ENCODE measurements at places on chromosomes 5 and 9.

- DNase-seq = no peak
These were observed 22.6 kb downstream of the MYO10 start for GRCh38 chr5:16913187-16914107.

- DNase-seq = no peak
These were observed 71.8 kb downstream of the EGFLAM start for GRCh38 chr5:38330207-38330606.

DNA sequence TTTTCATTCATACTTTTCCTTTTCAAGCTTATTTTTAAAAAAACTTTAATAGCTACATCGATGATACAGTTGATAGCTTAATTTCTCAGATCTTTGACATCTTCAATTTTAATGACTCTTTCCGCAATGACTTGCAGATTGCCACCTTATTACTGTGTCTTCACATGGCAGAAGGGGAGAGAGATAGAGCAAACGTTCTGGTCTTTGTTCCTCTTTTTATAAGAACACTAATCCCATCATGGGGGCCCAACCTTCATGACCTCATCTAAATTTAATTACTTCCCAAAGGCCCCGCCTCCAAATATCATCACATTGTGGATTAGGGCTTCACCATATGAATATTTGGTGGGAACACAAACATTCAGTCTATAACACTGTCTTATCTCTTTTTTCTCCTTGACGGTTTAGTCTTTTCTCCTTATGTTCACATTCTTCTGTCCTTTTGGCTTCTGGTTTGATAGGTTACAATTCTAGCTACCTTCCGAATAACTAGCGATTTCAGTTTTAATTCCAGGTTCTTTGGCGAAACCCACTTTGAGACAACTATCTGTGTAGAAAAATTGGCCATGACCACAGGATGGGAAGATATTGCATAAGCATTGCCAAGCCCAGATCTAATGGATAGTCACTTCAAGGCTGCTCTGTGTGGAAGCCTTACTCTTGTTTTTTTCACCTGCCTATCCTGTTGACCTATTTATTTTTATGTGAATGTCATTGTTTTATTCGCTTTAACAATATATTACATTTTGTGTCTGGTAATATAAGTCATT, 5.0 kb downstream of the ZNF189 start:
- DNase-seq = no peak

- DNase-seq = no peak
These were observed 52.7 kb upstream of the ELL2 start for GRCh38 chr5:96014395-96014794.

DNA sequence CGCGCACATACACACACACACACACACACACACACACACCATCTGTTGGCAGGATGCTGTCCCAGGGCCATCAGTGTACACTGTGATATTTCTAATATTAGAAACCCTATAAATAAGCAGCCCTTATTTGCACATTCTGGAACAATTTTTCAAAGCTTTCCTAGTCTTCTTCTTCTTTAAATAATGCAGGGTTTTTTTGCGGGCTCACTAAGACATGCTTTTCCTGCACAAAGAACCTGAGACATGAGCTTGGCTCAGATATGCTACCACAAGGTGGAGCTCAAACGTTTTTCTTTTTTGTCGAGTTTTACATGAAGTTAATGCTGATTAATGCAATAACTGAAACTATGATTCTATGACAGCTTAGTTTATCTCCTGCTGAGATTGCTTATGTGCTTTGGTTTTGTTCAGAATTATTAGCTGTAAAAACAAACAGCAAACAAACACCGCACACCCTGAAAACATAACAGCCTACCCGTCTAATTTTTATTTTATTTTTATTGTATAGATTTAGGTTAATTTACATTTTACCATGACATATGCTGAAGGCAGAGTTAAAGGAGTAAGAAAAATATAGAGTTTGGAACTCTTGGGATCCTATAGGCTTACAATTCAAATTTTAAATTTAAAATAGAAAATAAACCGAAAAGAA, 95.8 kb downstream of the ALDH1A1 start:
- DNase-seq = no peak

- no peak for DNase-seq
These were observed 68.6 kb upstream of the CKMT2 start for GRCh38 chr5:81164476-81164875.

GRCh38 chr5:95644351-95645042, 2.1 kb upstream of the RFESD start:
- DNase-seq = peak; percentile 44

DNA sequence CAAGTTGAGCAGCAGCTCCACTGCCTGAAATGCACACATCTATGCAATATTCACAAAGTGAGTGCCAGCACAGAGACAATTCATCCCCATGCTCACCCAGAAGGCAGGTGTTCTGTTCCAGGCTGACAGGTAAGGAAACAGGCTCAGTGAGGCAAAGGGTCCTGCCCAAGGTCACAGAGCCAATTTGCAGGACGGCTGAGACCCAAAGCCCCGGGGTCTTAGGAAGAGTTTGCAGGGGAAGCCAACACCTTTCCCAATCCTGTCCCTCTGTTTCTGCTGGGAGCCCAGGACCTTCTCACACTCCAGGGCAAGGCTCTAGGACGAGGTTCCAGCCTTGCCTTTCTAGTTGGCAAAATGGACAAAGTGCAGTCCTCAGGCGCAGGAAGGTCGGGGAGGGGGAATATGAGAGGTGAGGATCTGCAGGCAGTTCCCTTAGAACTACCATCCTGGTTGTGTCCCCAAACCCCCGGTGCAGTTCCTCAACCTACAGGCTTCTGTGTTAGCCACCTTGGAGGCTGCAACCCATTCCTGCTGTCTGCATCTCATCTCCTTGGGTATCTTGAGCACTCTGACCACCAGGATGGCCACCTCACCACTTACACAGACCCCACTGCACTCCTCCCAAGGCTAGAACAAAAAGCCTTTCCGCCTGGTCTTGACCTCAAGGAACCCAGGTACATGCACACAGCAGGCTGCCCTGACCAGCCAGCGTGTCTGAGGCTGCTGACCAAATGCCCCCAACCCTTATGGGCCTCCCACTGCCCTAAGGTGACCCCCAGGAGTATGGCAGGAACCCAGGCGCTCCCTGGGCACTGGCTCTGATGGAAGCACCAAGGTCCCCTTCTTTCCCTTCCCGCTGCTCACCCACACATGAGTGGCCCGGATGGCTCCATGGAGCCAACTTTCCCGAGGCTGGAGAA, 1.9 kb upstream of the BRD3 start:
- no peak for DNase-seq

DNA sequence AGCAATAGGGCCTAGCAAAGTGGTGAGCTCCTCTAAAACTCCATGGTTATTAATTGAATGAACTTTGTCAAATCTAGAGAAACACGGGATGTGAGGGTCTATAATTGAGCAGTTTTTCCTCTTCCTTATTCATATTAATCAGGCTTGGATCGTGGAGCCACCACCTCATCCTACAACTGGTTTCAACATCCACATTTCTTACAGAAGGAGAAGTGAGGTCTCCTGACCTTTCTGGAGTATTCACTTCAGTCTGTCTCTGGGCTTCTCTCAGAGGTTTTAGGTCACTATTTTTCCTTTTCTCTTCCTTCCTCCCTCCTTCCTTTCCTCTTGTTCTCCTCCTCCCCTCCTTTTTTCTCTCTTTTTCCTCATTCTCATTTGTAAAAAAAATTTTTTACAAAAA, 177.3 kb upstream of the ACTBL2 start:
- DNase-seq = no peak

DNA sequence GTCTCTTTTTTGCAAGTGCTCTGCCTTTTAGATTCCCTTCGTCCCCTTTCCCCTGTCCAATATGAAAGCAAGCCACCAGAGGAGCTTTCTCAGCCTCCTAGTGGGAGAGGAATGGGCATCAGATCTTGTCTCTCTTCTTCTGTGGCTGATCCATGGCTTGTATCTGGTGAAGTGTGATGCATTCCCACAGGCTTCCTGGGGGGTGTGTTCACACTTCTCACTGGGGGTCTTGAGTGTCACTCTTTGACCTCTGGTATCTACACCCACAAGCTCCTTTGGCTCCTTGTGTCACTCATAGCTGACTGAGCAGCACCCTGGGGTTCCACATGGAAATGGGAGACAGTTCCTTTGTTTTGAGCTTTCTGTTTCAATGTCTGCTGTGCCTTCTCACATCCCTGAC, 411.5 kb downstream of the GADD45G start:
- no peak for DNase-seq

- DNase-seq = no peak
These were observed 82.9 kb downstream of the UGCG start for GRCh38 chr9:111979561-111979960.

DNA sequence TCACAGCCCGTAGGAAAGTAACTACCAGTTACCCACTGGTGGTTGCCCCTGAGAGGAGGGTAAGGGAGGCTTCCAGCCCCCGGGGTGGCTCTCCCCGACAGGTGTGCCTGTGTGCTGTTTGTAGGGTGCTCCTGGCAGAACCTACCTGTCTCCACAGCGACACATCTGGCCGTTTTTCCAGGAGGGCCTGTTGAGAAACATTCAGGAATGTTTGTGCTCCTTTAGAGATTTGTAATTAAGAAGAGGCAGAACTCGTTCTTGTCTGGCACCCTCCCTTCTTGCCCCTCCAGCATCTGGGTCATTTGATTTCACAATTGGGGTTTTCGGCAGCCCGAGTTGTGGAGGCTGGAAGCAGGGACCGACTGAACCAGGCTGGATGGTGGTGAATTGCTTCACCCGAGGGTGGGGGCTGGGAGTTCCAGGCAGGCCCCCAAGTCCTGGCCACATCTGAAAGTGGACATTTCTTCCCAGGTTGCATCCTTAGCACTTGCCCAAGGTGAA, 74.2 kb downstream of the WWC1 start:
- DNase-seq = no peak

- no peak for DNase-seq
These were observed 157.8 kb upstream of the TRPM3 start for GRCh38 chr9:71279151-71279739.

- DNase-seq = no peak
These were observed 5.1 kb downstream of the NRARP start for GRCh38 chr9:137296670-137297664.

DNA sequence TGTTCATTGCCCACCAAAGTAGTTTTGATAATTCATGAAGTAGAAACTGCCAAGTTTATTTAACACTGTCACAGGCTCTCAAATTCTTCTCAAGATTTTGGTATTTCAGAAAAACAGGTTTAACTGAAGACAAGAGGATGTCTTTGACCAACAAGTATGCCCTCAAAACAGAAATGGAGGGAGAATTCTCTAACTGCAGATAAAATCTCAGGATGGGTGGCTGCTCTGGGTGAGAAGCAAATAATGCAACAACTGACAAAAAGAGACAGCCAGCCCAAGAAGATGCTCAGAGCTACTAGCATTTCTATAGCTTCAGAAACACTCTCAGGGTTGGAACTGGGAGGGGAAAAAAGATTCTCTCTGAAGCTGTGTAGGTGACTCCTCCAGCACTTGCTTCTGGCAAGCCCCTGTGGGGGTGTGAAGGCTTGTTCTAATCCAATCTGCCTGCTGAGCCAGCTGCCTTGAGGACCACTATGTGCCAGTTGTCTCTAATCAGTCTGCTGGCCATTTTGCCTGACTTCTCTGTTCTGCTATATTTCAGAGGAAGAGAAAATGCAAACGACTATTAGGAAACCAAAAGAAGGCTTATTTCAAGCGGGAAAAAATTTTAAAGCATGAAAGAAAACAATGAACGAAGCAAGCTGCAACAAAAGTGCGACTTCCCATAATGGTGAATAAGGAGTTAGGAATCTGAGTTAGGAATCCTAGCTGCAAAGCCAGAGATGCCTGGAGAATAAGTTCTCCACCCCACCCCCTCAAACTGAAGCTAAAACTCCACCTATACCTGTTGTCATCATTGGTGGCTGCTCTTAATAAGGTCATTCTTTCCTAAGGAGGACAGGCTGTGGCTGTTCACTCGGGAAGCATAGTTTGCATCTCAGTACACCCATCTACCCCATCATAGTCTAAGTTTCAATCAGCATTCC, 147.5 kb downstream of the GNAQ start:
- no peak for DNase-seq

GRCh38 chr9:136858844-136859757, 7.0 kb downstream of the MAMDC4 start:
- no peak for DNase-seq
